ENCODE measurements at places on chromosomes 5 and 9. TPM values are rescaled to one million over a fixed set of nuclear protein-coding genes. Genes with fewer than 3 reads are reported as not detected.

Gene GFRA3
- 0.08 TPM for total RNA-seq

Gene ENC1
- 14.5 TPM for total RNA-seq

Gene PCDHGA11
- 0.02 TPM for total RNA-seq

Gene CDO1
- total RNA-seq = 0.09 TPM

Gene ASB6
- 20.1 TPM for total RNA-seq

Gene LECT2
- total RNA-seq = not detected

Gene RECK
- total RNA-seq = 5.9 TPM

Gene PPP2R2B
- total RNA-seq = 0.15 TPM

All from A549 treated with CpdA at 1 μM for 4 hours (cell line).